ENCODE measurements at places on chromosomes 5 and 9.

DNA sequence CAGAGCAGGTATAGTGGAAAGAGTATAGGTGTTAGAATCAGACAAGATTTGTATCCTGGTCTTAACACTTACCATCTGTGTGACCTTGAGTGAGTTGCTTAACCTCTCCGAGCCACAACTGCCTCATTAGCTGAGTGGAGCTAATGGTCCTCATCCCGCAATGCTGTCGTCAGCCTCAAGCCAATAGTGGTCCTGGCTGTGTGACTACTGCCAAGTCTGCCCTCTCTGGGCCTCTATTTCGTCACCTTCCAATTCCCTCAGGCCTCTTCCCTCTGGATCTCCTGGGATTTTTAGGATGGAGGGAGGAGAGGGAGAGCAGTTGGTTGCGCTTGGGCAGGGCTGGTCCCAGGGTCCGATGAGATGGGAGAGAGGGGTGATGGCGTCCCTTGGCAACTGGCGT is 41.6 kb downstream of the STOM start:
- no peak for DNase-seq

GRCh38 chr5:157323107-157323706 is 57.3 kb downstream of the CYFIP2 start:
- DNase-seq: no peak

- no peak for DNase-seq
Measured at GRCh38 chr9:78573669-78574068, 276.7 kb downstream of the PSAT1 start.

GRCh38 chr5:74174366-74174765 is 466.2 kb downstream of the ENC1 start:
- DNase-seq: no peak

GRCh38 chr9:133121915-133122550 is 993 bp upstream of the RALGDS start:
- no peak for DNase-seq

- no peak for DNase-seq
Measured at GRCh38 chr5:133778636-133779035, 166.3 kb upstream of the FSTL4 start.

Data from activated T-cell treated with anti-CD3 and anti-CD28 coated beads, Interleukin-2, amount 50 U/mL, for 72 hours (primary cell).